ENCODE measurements at places on chromosomes 5 and 9. TPM values are rescaled to one million over a fixed set of nuclear protein-coding genes. Genes with fewer than 3 reads are reported as not detected.

Gene BTNL3
- total RNA-seq, result not detected

Gene SLU7
- total RNA-seq, result 56.9 TPM

Gene LMX1B
- total RNA-seq, result 0.57 TPM

Gene SH3TC2
- total RNA-seq, result 1.3 TPM

Gene POLE3
- 26.1 TPM for total RNA-seq

DNA sequence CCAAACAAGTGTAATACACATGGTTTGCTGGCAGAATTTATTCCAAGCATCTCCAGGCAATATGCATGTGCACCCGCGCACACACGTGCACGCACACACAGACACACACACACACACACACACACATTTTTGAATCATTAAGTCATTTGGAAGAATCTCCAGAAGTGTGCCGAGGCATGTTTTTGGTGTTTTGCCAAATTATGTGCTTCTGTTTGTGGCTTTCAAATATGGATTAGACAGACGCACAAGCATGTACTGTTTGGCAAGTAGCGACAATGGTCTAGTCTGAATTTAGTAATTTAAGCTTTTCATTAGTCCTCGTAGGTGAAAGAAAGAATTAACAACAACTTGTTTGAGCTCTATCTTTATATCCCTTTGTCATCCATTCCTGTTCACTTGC is 36.7 kb downstream of the NFIB start:
- no peak for DNase-seq

DNA sequence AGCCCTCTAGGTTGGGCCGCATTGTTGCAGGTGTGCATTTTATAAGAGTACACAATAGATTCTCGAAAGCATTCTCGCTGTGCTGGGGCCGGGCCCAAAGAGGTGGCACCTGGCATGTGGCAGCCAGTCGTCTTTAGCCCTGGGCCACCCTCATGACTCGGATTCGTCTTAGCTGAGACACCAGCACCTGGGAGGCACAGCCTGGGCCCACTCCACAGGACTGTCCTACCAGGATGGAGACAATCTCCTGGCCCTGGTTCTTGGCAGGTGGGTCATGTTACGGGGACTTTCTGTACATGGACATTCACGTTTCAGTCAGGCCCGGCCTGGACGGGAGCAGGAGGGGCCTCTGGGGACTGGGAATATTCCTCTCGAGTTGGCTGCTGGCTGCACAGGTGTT is 212.5 kb downstream of the FANCC start:
- DNase-seq, result no peak

- no peak for DNase-seq
Measured at GRCh38 chr5:163193886-163194285, 243.5 kb upstream of the CCNG1 start.

DNA sequence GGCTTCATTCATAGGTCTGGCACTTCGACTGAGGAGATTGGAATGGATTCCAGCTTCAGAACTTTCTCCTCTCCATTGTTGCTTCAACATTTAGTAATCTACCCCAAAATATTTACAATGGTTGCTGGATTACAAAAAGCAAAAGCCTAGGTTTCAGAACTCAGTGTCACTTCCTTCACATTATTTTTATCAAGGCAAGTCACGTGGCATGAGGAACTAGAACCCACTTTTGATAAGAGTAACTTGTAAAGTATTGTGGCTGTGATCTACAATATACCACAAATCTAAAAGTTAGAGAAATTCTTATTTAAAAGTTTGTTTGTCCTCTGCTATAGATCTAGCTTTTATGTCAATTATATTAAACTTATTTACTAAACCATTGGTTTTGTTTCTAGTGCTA is 39.7 kb upstream of the ANKDD1B start:
- DNase-seq, result no peak

DNA sequence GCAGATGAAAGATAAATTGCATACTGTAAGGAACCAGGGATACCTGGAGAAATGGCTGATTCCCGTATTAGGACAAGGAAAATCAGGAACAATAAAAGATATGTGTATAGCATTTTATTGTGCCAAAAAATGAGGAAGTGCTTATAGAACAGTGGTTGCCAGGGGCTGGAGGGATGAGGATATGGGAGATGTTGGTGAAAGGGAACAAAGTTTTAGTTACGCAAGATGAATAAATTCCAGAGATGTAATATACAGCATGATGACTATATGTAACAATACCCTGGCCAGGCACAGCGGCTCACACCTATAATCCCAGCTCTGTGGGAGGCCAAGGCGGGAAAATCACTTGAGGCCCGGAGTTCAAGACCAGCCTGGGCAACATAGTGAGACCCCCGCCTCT is 101.8 kb downstream of the CDK5RAP2 start:
- no peak for DNase-seq

GRCh38 chr9:109549386-109549785 is 51.3 kb upstream of the PTPN3 start:
- no peak for DNase-seq

DNA sequence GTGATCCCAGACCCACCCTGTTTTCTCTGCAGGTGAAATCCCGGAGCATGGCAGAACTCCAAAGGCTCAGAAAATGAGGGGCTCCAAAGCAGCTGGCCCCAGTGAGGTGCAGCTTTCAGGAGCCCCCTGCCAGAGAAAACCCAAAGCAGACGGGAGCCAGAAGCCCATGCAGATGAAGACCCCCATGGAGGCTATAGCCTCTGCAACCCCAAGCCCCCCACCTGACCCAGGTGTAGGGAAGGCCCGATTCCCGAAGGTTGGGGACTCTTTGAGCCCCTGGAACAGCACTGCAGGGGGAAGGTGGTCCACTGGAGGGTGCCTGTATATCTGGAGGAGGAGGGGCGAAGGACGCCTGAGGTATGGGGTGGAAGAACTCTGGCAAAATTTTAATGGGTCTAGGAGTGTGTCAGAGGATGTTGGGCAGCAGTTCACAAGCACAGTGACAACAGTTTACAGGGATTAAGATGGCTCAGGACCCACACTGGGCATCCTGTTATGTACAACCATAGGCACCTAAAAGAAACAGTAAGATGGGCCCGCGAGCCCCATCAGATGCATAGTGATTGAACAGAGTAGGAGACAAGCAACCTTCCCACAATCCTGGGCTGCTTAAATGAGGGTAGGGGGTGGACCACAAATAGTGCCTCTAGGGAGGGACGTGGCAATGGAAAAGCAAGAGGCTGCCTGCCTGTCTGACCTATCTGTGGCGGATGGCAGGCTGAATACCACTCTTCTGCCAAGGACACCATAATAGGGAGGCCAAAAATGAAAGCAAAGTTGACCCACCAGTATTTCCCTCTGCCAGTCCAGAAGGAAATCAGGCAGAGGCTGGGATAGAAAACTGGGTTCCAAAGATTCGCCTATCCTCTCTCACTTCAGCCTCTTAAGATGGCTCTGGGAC is 16.4 kb upstream of the ANXA6 start:
- no peak for DNase-seq

GRCh38 chr5:144209361-144209760 is 38.7 kb downstream of the KCTD16 start:
- peak; percentile 53 for DNase-seq

- peak; percentile 10 for DNase-seq
Measured at GRCh38 chr9:33108472-33108871, 32.0 kb upstream of the SMU1 start.

- peak; percentile 29 for DNase-seq
Measured at GRCh38 chr5:42587096-42587723, 164.0 kb downstream of the GHR start.

DNA sequence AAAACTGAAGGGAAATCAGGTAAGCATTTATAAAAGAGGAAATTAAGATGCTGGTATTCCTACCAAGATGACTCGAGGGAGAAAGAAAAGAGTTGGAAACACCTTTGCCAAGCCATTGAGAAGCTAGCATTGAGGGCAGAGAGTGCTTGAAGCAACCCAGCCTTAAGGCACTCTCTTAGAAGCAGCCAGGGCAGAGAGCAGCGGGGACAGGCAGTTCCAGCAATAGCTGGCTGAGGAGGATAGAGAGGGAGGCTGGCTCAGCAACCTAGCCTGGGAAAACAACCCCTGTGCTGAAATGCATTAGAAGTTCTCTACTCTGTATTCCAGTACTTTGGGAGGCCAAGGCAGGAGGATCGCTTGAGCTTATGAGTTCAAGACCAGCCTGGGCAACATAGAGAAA is 40.3 kb upstream of the HSPA9 start:
- DNase-seq, result no peak

DNA sequence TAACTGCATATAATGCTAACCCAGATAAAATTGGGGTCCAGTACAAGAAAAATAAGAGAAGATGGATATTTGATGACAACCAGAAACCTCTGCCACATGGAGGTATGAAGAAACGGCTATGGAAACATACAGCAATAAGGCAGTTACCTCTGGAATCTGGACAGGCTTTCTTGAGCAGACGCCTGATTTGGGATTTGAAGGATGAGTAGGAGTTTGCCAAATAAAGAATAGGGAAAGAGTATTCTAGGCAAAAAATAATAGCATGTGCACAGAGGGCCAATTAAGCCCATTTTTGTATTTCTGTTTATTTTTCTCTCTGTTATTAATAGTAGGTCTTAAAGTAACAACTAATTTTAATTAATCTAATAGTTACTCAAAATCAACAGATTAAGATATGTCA is 144.9 kb downstream of the ADAMTSL1 start:
- DNase-seq, result no peak

DNA sequence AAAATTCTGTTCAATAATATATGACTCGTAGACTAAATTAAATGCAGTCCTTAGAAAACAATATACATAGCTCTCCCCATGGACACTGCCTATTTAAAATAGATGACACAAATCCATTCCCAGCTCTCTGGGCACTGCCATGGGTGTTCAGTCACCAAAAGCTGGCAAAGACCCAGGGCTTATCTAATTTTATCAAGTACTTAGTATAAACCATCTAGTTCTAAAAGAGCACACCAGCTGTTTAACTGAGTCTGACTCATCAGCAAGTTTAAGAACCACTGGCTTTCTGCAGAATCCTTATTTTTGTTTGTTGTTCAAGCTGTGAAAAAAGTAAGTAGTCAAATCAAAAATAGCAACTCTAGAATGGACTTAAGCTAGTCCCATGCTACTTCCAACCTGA is 107.6 kb downstream of the PLPP1 start:
- DNase-seq, result no peak

- DNase-seq, result no peak
Measured at GRCh38 chr9:3177146-3177761, 333.4 kb upstream of the PUM3 start.

DNA sequence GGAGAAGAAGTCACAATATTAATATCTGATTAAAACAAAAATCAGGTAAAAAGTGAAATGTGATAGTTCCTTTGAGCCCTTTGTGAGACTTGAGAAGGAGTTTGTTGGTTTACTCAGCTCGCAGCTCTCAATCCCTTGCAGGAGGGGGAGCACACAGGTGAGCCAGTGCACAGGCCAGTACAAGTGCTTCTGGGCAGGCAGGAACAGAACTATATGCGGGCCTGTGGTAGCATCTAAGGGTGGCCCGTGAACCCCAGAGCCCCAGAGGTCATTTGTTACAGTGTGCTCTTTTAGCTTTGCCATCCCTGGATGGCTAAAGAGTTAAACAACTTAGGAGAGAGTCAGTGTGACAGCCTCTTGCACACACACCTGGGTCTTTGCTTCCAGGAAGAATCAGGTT is 215.3 kb upstream of the EDIL3 start:
- no peak for DNase-seq

DNA sequence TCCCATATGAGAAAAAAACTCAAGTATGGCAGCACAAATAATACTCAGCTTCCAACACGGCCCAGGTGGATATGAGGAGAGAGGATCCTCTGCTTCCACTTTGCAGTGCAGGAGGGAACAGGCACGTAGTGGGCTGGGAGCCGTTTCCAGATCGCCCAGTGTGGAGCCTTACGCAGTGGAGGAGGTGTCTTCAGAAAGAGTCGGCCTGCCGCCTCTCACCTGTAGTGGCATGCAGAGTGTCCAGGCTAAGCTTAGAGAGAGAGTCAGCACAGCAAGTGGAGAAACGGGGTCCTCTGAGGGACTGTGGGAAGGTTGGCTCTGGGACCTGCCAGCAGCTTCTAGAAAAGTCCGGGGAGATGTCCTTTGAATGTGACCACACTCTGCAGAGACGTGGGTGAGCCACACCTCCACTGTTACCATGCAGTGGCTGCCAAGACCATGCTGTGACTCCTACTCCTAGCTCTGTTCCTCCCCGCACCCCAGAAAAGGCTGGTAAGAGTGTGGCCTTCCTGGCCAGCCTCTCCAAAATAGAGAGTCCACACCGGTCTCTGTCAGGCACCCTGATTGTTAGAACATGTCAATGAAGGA is 3.5 kb upstream of the SEMA4D start:
- DNase-seq, result no peak

- DNase-seq, result no peak
Measured at GRCh38 chr9:86860006-86860405, 87.3 kb downstream of the GAS1 start.

DNA sequence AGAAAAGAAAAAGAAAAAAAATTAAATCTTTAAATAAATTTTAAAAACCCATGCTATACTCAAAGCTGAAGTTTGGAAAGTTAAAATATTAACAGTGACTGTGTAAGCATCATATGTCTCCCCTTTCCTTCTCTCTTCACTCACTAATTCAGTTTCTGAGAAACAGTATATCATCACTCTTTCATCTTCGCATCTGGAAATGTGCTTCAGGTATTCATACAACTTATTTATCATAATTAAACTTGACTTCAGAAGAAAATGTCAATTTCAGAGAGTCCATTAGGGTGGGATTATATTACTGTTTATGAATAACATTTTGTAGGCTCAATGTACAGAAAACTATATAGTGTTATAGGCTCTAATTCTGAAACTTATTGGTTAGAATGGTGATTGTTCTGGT is 29.3 kb upstream of the TARS1 start:
- no peak for DNase-seq

DNA sequence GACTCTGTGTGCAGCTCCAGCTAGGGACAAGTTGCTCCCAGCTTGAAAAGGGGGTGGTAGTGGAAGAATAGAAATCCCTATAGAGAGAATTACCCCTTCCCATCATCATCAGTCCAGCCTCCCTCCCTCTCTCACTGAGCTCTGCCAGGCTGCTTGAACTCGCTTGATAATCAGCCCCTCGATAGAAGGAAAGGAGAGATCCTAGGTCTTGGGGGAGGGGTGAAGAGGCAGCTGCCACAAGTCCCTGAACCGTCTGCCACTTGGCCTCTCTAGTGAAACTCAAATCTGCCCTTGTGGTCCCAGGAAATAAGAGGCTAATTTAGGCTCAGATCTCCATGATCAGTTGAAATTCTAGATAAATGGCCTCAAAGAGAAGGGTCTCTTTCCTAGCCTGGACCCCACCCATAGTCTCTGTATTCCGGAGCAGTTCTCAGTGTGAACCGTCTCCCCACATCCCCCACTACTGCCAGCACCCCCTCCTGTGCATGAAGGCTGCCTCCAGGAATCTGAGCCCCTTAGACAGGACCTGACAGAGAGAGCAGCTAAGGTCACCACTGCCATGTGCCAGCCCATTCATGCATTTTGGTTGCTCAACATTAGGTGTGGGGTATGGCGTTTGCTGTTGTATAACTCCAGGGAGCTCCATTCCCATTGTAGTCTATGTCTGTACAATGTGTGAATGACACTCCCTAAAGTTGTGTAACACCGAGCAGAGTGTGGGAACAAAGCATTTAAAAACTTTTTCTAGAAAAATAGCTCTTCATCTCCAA is 5.5 kb downstream of the DNAJB5 start:
- DNase-seq, result peak; percentile 16

Data from kidney (tissue), 22 donors.